ENCODE measurements at places on chromosomes 2 and 18.
A peak's percentile ranks its signal among the peaks of the same experiment; 100 is the strongest.

GRCh38 chr18:48667276-48668254 is 128.7 kb downstream of the CTIF start:
- DNase-seq = peak; percentile 57

GRCh38 chr2:70828914-70829824 is 6.4 kb downstream of the CD207 start:
- DNase-seq = no peak

GRCh38 chr2:12636837-12637581 is 79.7 kb upstream of the TRIB2 start:
- no peak for DNase-seq

- DNase-seq = no peak
These were observed 2012.3 kb upstream of the PIK3C3 start for GRCh38 chr18:39942702-39943101.

DNA sequence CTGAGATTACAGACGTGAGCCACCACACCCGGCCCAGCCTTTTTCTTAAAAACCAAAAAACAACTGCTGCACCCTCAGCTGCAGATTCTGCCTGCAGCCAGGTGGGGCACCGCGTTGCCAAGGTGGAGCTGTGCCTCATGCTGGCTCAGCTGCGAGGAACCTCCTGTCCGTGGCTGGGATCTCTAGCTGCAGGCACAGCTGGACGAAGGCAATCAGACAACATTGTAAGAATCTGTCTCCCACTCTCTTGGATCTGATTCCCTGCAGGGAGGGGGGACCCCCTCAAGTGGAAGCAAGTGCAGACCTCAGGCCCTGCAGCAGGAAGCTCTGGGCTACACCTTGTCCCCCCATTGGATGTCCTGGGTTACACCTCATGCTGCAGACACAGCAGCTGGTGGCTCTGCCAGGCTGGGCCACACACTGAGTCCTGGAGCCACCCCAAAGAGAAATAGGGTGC is 24.1 kb downstream of the CIDEA start:
- DNase-seq = no peak

DNA sequence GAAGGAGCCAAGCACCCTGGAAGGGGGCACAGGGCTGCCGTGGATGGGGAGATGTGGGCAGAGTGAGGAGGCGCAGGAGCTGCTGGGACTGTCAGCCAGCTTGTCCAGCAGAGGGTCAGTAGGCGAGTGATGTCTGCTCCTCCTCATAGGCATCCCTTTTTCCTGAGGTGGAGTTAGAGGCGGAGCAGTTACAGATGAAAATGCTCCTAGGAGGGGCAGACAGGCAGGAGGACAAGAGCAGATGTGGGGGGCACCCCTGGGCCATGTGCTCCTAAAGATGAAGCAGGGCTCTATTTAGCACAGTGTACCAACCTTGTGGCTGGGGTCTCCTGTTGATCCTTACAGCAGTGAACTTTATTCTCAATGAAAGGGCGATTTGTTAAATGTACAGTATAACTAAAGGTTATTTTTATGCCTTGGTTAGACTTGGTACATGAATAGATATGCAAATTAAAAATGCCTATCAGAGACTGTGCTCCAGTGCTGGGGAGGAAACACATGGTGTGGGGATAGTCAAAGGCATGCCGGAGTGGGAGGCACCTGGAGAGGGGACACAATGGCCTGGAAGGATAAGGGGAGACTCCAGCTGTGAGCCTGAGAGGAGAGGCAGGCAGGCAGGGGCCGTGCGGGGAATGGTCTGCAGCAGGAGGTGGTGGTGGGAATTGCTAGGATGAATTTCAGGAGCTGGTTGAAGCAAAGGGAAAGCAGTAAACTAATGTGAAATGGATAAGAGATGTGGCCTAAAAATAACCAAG is 175.3 kb downstream of the CLIP4 start:
- no peak for DNase-seq

- DNase-seq = no peak
These were observed 35.5 kb upstream of the COBLL1 start for GRCh38 chr2:164877169-164877568.

GRCh38 chr2:20569464-20570223 is 81.3 kb downstream of the HS1BP3 start:
- DNase-seq = no peak
